ENCODE measurements at places on chromosomes 6 and 20.

DNA sequence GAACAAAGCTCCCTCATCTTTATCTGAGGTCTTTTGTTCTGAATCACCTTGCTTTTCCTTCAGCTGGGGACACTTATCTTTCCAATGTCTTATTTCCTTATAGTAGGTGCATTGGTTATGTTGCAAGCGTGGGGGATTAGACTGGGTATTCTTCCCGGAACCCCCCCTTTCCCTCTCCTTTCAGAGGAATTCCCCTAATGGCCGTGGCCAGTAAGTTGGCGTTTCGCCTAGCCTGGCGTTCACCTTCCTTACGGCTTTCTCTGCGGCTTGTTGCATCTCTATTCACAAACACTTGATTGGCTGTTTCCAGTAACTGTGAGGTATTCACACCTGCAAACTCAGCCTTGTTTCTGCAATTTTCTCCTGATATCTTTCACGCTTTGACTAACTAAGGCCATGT, 32.8 kb upstream of the FABP7 start:
- DNase-seq = no peak

- no peak for DNase-seq
Observed at GRCh38 chr6:23272536-23272935, 703.2 kb downstream of the HDGFL1 start.

DNA sequence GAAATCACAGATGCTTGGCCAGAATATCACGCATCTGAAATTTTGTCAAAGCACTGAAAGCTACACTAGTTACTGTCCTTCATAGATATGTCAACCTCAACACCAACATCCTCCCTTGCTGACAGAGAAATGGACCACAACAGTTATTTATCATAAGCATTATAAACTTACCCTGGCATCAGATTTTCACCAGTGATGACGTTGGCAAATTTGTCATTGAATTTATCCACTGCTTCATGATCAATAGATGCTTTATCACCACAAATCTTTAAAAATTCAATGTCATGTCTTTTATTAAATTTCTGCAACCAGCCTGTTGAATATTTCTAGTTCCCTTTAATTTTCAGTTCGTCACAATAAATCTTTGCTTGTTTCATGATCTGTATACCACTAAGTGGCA, 205.7 kb downstream of the GJA1 start:
- no peak for DNase-seq

GRCh38 chr6:3899970-3900439, 50.8 kb downstream of the FAM50B start:
- DNase-seq = no peak

DNA sequence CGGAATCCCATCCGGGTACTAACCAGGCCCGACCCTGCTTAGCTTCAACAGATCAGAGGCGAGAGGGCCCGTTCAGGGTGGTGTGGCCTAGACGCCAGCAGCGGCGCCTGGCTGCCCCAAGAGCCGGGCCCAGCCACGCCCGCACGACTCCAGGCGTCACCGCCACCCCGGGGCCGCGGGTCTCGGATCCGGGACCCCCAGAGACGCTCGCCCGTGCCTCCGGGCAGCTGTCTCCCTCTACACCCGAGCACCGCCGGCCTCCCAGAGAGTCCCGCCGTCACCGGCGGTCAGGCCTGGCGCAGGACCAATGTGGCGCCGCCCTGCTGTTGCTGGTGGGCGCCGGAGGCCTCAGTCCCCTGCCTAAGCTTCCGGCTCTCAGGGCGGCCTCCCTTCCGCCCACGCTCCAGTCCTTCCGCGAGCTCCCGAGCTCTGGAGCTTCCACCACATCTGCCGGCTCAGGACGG, 441.2 kb upstream of the DEFB115 start:
- DNase-seq = peak; percentile 2

DNA sequence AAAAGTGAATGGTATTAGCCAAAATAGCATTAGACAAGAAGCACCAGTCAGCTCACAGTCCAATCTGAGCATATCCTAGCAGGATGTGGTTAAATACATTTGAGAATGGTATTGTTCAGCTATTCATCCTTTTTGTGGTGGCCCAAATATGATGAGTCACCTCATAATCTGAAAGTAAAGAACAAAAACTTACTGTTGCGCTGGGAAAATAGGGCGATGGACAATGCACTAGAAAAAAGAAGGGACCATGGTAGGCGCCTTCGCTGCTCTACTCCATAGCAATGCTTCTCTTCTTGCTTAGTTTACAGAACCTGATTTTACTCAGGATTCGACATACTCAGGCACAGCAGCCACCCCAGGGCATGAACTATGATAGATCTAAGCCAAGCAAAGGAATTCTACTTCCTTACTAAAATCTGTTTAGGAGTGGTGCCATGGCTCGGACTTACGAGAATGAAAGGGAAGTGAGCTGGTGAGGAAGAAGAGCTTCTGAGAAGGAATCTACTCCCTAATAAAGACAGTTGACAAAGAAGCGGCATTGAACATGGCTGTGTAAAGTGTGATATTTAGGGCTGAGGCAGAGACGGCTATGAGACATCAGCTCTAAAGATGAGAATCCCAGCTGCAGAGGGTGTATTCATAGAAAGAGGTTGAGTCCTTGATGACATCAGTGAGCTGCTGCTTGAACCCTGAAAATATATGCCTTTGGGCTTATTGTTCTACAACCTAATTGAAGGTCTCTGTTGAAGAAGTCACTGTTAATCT, 16.6 kb upstream of the FBXO9 start:
- peak; percentile 24 for DNase-seq

DNA sequence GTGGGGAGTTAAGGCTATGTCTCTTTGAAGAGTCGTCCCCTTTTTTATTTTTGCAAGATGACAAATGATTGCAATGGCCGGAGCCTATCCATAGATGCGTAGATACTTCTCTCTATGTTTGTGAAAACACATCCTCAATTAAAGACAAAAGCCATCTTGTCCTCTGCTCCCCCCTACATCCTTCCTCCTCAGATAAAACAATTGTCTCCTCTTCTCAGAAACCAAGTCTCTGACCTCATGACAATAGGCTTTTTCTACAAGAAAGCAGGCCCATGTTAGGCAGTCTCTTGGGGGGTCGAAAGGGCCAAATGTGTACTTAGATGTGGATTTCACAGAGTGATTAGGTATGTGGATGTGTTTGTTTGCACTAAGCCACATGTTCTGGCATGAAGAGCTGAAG, 51.1 kb upstream of the SSTR4 start:
- no peak for DNase-seq

DNA sequence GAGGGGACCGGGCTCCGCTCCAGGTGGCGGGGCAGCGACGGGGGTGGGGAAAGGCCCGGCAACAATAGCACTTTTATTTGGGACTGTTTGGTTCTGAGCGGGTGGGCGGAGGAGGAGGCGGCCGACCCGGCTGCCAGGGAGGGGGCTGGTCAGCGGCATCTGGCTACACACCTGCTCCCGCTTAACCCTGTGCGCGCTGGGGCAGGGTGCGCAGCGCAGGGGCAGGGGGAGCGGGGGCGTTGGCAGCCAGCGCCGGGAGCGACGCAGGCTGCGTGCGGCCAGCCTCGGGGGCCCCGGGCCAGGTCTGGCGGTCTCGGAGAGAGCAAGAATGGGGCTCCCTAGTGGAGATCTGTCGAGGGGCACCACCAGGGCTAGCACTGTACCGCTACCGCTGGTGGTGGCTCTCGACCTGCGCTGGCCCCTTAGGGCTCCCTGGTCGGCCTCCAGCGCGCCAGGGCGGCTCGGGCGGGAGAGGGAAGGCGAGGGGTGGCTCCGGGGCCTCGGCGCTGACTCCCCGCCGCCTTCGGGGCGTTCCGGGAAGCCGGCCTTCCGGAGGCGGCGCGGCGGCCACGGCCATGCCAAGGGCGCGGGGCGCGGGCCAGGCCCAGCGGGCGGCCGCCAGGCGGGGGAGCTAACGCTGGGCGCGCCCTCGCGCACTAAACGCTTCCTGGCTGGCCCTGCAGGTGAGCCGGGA, 92.4 kb downstream of the NCR2 start:
- DNase-seq = peak; percentile 17

- DNase-seq = no peak
Observed at GRCh38 chr6:128111096-128111495, 210.2 kb upstream of the THEMIS start.

GRCh38 chr6:150604467-150604866, 4.8 kb downstream of the PLEKHG1 start:
- no peak for DNase-seq

GRCh38 chr6:134701301-134701700, 248.6 kb downstream of the ALDH8A1 start:
- DNase-seq = no peak

DNA sequence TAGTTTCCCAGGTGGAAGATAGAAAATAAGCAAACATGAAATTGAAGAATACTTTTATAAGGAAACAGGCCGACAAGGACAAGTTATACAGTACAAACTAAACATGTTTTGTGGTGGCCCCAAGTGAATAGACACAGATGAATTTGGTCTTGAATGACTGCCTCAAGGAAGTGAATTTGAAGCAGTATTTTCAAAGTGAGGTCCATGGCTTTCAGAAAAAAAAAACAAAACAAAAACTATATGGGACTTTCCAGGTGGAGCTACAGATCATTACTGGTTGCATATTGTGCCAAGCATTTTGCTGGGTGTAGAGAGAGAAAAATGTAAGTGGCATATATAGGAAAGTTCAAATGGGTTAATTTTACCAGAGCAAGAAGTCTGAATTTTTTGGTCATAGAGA, 68.8 kb downstream of the CYB5R4 start:
- DNase-seq = no peak

GRCh38 chr20:3275966-3276679, 37.1 kb upstream of the SLC4A11 start:
- DNase-seq = no peak

- DNase-seq = peak; percentile 73
Observed at GRCh38 chr6:139343052-139343750, 31.2 kb downstream of the CITED2 start.

- no peak for DNase-seq
Observed at GRCh38 chr6:35471836-35472345, 3.7 kb downstream of the RPL10A start.

DNA sequence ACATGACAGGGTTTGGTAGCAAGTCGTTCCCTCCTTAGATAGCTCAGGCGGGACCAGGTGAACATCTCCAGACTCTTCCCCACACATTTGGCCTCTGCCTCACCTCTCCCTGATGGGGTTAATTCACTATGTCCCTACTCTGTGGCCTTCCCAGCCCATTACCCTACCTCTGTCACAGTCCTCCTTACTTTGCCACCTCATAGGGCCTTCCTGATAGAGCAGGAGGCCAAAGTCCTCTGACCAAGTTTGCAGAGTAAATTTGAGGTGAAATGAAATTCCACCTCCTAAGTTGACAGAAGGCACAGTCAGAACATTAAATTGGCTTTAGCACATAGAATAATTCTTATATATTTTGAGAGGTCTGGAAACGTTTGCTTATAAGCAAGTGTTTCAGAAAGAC, 53.1 kb upstream of the ARMC2 start:
- DNase-seq = no peak

DNA sequence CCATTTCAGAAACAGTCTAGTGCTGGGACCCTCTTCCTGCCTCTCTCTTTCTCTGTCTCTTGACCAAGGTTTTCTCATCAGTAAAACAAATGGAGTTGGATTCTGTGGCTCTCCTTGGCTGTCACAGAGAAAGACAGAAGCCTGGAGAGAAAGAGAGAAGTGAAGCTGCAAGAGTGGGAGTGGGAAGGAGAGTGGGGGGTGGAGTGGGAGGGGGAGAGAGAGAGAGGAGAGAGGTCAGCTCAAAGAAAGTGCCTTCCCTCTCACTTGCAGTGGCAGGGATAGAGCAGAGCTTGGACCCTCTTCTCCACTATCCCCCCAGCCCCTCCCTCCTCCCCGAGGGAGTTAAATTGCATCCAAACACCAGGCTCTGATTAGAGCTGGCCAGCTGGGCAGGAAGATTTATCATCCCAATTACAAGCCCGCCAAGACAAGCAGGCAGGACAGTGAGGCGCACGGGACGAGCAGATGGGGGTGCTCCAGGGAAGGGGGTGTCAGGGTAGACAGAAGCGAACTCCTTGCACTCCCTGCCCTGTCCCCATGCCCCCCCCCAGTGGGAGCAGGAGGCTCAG, 74.3 kb downstream of the CD40 start:
- DNase-seq = no peak

- peak; percentile 39 for DNase-seq
Observed at GRCh38 chr6:144582939-144583613, 297.9 kb downstream of the UTRN start.

- DNase-seq = no peak
Observed at GRCh38 chr6:18507018-18507415, 119.9 kb downstream of the RNF144B start.

GRCh38 chr6:100491952-100492670, 27.4 kb upstream of the SIM1 start:
- DNase-seq = no peak

GRCh38 chr6:11706171-11706570, 72.4 kb downstream of the ADTRP start:
- no peak for DNase-seq

- DNase-seq = no peak
Observed at GRCh38 chr6:144232832-144233230, 52.3 kb upstream of the UTRN start.

DNA sequence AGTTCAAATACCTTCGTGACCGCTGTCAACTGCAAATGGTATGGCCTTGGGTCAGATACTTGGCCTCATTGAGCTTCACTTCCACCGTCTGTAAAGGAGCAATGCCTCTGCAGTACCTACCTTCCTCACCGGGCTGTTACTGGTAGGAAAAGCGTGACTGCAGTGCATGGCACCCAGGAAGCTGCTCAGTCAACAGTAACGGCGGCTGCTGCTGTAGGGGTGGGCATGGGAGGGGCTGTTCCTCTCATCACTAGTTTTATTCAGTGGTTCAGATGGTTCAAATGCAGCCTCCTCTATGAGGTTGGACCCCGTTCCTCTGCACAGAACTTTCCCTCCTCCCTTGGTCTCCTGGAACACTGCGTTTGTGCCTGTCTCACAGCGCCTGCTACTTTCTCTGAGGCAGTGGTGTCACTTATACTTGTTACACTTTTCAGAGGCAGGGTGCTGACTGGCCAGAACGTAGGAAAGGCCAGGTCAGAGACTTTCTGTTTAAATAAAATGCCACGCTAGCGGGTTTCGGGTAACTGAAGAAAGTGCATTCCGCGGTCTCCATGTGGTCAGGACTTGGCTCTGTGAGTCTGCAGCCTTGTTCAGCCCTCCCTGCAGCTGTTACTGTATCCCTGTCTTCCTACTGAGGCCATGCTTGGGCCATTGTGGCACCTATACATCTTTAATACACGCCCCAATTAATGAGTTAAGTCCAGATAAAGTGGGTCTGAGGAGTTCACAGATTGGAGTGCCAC, 279.6 kb downstream of the NRN1 start:
- DNase-seq = no peak
